ENCODE measurements at places on chromosomes 4 and X.

DNA sequence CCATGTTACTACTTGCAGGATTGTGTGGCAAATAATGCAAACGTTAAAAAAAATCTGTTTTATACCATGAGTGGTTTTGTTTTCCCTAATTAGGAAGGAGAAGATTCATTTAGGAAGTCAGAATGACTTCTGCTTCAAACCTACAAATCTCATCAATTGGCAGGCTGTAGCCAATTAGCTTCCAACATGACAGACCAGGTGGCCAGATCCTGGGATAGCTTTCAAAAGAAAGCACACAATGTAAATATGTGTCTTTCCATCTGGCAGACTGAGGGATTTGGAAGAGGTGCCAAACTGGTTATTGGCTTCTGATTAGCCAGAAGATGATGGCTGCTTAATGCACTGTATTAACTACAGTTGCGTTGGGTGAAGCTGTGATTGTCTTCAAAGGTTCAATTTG lies 432.8 kb downstream of the ANKRD50 start:
- no peak for DNase-seq

- DNase-seq = no peak
Measured at GRCh38 chr4:137532869-137533236, 559 bp upstream of the PCDH18 start.

- DNase-seq = no peak
Measured at GRCh38 chr4:108651014-108651791, 804 bp downstream of the OSTC start.

GRCh38 chr4:27206009-27206408 lies 345.4 kb downstream of the STIM2 start:
- DNase-seq = no peak

DNA sequence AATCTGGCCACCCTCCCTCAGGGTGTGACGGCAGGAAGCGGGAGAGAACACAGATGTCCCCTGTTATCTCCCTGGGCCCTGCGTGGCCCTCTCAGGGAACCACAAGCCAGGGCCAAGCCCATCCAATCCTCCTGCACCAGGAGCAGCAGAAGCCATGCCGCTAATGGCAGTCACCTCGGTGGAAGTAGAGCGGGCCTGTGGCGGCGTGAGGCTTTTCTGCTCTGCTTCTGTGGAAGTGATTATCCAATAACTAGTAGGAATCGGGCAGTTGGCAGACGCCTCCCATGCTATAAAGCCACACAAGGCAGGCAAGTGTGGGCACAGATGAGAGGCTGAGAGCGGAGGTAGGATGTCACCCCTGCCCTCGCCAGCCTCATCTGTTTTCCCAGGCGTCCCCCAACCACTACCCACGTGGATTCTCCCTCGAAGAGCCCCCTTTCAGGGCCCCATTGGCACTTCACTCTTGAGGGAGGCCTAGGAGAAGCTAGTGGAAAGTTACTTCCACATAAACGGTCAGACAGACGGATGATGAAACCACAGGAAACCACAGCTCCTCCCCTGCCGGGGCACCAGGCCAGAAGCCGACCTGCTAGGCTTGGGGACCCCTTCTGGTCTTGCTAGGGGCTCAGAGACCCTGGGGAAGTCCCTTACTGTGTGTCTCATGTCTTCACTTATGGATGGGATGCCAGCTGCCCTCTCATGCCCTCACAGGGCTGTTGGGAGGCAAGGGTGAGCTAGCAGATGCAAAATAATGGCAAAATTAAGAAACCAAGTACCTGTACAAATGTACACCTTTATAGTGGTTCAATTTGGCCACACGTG lies 18.8 kb upstream of the TMSB4X start:
- DNase-seq = peak; percentile 16

GRCh38 chr4:26821677-26822503 lies 38.8 kb upstream of the STIM2 start:
- no peak for DNase-seq
